ENCODE measurements at places on chromosomes 1 and 21.

- DNase-seq = no peak
Observed at GRCh38 chr1:55990007-55990406, 589.4 kb downstream of the PLPP3 start.

- no peak for DNase-seq
Observed at GRCh38 chr1:231691618-231692259, 65.1 kb downstream of the DISC1 start.

GRCh38 chr1:88612292-88612691 is 71.8 kb upstream of the PKN2 start:
- no peak for DNase-seq

DNA sequence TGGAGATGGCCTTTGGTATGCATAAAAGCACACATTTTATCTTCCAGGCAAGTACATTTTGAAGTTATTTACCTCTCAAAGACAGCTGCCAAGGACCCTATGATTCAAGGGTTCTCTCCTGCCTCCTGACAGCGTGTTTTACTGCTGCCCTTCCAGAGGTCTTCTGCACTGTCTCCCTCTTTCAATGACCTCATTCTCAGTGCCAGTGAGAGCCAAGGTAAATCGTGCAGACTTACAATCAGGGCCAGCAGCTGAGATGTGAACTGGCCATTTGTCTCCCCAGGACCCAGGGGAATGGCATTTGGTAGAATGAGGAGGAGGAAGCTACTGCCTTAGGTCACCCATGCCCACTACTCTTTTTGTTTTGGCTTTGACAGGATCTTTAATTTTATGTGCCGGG is 84.2 kb upstream of the FGGY start:
- no peak for DNase-seq

DNA sequence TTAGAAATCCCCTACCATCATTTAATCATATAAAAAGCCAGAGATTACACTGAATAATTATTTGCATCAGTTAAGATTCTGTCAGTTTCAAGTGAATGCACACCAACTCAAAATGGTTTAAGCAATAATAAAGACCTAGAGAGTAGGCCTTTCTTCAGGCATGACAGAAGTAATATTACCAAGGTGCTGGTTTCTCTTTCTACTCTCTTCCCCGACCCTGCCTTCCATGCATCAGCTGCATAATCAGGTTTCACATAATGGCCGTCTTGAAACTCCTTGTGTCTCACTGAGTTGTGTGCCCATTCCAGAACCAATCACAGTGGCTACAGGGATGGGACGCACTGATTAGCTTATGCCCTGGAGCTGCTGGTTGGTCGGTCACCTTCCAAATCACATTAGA is 103.5 kb upstream of the SERTAD4 start:
- no peak for DNase-seq

- no peak for DNase-seq
Observed at GRCh38 chr1:243799908-243800307, 50.1 kb downstream of the AKT3 start.

GRCh38 chr1:32247983-32248889 is 1.2 kb downstream of the FAM167B start:
- peak; percentile 85 for DNase-seq

GRCh38 chr1:40532844-40533424 is 1.5 kb downstream of the ZNF684 start:
- DNase-seq = no peak

GRCh38 chr1:170853302-170853701 is 82.0 kb upstream of the MROH9 start:
- DNase-seq = no peak

DNA sequence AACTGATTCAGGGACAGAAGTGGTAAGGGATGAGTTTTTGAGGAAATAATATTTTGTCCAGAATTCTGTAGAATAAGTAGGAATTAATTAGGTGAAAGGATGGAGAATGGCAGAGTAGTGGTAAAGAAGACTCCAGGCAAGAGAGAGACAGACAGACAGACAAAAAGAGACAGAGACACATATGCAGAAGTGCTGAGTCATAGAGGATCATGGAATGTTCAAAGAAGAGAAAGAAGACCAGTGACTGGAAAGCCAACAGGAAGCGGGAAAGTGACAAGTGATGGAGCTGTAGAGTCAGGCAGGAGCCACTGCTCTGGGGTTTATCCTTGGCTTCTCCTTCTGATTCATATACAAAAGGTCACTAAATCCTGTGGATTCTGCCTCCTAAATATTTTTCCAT is 85.9 kb downstream of the UROD start:
- DNase-seq = no peak

DNA sequence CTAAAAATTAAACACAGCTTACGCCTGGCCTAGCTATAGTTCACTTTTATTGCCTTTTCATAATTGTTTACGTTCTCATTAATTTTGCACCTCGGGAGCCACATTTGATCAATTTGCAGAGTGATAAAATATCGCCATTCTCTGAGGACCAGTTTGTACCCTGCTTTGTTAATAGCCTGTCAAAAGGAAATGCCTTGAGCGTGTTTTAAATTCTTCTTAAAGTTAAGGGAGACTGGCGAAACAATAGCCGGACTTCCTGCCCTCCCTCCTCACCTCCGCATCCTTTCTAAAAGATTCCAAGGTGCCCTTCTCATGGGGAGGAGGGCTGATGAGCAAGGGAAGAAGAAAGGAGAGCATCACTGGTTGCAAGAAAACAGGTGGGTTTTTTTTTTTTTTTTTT is 271.6 kb downstream of the KCNJ6 start:
- no peak for DNase-seq

DNA sequence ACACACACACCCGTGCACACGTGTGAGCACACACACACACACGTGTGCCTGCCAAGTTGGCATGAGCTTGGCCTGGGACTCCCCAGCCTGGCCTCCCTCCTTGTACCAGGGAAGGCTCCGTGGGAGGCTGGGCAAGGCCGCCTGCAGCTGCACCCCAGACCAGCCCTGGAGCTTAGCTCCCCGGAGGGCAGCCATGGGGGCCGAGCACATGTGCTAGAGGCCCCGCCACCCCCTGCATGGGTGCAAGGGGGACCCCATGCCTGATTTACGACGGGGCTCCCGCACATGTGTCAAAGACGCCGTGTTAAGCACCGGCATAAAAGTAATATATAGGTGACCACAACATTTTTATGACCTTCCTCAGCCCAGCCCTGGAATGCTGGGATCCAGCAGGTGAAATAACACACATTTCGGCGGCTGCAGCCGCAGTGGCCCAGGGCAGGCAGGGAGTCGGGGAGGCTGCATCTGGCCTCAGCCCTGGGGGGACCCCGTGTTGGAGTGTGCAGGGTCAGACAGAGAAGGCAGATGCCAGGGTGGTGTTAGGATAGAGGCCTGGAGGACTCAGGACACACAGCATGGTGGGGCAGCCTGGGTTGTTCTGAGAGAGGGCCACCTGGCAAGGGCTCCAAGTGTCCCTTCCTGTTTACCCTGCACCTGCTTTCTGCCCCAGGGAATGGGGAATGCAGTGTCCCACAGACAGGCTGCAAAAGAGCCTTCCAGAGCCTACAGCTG is 56.3 kb downstream of the WNT9A start:
- DNase-seq = no peak

DNA sequence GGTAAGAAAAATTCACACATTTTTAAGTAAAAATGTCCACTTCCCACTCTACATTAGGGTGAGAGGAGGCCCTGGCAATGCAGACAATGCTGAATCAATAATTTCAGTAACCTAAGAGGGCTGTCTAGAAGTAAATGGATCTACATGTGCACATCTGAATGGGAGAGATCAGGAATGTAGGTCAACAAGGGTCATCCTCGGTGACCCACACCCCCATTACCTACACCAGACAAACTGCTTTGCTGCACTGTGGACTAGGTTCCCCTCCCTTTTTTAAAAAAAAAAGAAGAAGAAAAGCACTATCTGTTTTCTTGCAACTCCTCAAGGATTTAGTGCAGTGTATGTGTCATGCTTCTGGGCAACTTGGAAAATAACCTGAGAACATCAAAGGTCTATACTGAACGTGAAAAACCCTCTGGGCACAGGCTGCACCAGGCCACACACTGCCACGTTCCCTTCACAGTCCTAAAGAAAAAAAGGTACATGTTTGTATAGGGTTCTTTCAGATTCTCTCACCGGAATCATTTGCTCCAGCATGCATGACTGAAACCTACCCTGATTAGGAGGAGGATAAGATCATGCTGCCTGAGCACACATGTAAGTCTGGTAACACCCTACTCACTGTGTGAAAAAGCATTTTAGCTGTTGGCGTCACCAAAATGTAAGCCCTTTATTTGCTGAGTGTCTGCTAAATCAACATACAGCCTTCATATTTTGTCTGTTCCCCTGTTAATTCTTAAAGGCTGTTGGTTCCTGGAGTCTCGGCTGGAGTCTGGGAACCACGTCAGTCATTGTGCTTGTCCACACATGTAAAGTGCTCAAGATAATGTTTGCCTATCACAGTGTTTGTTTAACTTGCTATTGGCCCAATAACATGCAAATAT is 341.0 kb downstream of the SMYD3 start:
- DNase-seq = no peak

GRCh38 chr1:241443561-241443960 is 76.0 kb downstream of the FH start:
- no peak for DNase-seq

GRCh38 chr1:209106237-209106741 is 477.2 kb upstream of the CAMK1G start:
- DNase-seq = no peak

GRCh38 chr1:68347415-68347814 is 102.3 kb downstream of the RPE65 start:
- DNase-seq = no peak

DNA sequence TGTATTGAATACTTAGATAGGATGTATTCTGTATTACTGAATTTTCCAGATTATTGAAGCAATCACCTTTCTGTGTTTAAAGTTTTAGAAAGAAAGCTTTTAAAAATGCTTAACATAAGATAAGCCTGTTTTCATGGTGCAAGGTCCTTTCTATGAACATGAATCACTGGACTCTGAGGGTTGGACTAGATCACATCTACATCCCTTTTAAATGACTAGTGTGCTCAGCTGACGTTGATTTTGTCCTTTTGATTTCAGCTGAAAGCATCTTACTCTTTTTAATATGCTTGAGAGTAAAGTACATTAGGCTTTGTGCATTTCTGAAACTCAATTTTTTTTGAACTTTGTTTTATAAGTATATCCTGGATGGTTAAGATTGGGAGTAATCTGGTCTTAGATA is 16.2 kb downstream of the MIER1 start:
- DNase-seq = no peak

GRCh38 chr1:153880962-153881361 is 41.8 kb downstream of the GATAD2B start:
- no peak for DNase-seq

- DNase-seq = no peak
Observed at GRCh38 chr1:204685236-204686006, at the start of gene LRRN2. LRRN2 (minus strand) TSS chr1:204685738; CDS start chr1:204619992, 65,746 bp downstream.

GRCh38 chr1:98403963-98404480 is 257.5 kb upstream of the SNX7 start:
- no peak for DNase-seq

DNA sequence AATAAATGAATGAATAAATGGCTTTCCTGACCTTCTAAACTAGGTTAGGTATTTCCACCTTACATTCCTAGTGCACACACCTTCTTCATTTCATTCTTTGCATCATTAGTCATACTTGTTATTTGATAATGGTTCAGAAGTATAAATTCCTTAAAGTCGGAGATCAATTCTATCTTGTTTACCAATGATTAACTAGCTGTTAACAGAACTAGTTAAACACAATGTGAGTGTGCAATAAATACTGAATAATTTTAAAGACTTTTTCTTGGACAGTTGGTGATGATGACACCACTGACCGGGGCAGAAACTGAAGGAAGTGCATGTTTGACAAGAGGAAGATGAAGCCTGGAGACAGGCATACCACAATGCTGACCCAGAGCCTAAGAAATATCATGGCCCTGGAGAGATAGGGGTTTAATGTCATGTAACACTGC is 207.1 kb upstream of the DEPDC1 start:
- DNase-seq = no peak

- no peak for DNase-seq
Observed at GRCh38 chr21:35170818-35171217, 121.7 kb upstream of the RUNX1 start.

DNA sequence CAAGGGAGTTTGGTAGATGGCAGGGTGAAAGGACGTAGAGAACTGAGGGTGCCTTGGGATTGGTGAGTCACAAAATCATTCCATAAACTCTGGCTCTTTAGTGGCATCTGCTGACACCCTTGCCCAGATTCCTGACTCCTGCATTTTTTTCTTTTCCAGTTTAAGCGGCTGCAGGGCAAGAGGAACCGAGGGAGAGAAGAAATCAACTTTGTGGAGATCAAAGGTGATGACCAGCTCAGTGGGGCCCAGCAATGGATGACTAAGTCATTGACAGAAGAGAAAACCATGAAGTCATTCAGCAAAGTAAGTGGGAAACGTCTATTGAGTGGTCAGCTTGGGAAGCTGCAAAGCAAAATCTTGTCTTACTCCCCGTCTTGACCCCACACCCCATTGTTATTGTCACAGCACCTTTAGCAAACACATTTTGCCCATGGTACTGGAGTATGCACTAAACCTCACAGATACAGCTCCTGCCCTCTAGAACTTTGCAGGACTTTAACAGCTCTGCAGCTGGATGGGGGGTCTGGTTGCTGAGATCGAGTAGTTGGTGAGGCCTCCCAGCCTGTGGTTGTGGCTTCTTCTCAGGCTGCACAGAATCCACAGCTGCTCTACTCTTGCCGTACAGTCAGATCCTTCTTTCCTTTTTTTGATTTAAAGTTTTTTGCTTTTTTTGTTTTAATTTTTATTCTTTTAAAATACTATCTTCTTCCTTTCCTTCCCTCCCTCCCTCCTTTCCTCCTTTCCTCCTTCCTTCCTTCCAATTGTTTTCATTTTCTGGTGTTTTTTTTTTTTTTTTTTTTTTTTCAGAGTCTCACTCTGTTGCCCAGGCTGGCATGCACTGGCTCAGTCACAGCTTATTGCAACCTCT is 21.9 kb downstream of the SH2D2A start:
- DNase-seq = no peak

GRCh38 chr1:167862432-167863076 is 51.4 kb downstream of the ADCY10 start:
- no peak for DNase-seq

DNA sequence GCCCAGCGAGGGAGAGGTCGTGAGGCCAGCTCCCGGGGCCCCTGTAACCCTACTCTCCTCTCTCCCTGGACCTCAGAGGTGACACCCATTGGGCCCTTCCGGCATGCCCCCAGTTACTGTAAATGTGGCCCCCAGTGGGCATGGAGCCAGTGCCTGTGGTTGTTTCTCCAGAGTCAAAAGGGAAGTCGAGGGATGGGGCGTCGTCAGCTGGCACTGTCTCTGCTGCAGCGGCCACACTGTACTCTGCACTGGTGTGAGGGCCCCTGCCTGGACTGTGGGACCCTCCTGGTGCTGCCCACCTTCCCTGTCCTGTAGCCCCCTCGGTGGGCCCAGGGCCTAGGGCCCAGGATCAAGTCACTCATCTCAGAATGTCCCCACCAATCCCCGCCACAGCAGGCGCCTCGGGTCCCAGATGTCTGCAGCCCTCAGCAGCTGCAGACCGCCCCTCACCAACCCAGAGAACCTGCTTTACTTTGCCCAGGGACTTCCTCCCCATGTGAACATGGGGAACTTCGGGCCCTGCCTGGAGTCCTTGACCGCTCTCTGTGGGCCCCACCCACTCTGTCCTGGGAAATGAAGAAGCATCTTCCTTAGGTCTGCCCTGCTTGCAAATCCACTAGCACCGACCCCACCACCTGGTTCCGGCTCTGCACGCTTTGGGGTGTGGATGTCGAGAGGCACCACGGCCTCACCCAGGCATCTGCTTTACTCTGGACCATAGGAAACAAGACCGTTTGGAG is 23.7 kb upstream of the TNFRSF1B start:
- DNase-seq = no peak

All from stimulated activated CD8-positive, alpha-beta memory T cell treated with anti-CD3 and anti-CD28 coated beads, Interleukin-2, amount 100 ng/mL, for 48 hours (primary cell).